ENCODE measurements at places on chromosomes 1 and 21.

DNA sequence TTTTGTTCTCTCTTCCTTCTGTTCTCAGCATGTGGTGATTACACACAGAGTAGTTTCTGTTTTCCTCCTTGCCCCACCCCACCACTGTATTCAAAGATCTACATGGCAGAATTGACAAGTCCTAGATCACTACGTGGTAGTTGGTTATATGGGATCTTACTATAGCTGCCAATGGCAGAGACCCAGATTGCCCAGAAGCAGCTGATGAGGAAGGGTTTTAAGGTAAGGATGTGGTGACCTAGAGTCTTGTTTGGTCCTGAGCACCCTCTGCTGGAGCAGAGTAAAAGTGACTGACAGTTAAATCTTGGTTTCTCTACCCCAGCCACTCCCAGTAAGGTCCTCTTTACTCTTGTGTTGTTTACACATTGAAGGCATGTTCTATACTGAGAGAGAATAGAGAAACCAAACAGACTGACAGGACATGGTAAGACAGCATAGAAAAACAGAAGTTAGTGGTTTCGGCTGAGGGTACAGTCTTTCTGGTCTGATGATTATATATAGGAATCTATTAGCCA is 22.8 kb upstream of the STRIP1 start:
- DNase-seq: peak; percentile 77

- DNase-seq: peak; percentile 18
Observed at GRCh38 chr21:39867198-39867650, at the start of gene PCP4. TSS of gene PCP4 (plus strand) at chr21:39867438. CDS start at chr21:39867502, 64 bp downstream.

GRCh38 chr21:35084869-35085268 is 35.8 kb upstream of the RUNX1 start:
- DNase-seq: peak; percentile 72

DNA sequence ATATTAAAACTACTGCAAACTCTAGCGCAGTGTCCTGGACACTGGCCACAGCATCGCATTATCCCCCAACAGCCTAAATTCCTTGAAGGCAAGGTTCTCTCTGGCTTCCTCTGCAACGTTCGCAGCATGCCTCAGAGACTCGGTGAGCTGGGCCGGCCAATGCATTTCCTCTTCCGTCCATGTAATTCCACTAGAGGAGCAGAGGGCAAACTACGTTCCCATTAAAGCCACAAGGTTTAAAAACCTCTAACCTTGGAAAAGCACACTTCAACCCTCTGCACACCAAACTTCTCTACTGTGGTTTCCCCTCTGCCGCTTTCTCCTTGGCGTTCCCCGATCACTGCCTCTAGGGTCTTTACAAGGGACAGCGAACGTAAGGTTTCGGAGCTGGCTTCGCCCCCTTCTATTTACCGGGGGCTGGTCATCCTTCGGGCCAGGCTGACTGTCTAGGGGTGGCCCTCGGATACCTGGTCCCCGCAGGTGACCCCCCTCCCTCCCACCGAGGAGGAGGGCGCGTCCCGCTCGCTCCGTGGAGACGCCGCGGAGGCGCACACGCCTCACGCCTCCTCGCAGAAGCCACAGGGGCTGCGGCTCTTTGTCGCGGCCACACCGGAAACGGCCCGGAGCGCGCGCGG is 456 bp upstream of the SMYD2 start:
- DNase-seq: peak; percentile 64

- peak; percentile 30 for DNase-seq
Observed at GRCh38 chr1:239893127-239893731, 198.5 kb upstream of the FMN2 start.

GRCh38 chr1:100799954-100800612 is 80.5 kb downstream of the VCAM1 start:
- DNase-seq: peak; percentile 11

DNA sequence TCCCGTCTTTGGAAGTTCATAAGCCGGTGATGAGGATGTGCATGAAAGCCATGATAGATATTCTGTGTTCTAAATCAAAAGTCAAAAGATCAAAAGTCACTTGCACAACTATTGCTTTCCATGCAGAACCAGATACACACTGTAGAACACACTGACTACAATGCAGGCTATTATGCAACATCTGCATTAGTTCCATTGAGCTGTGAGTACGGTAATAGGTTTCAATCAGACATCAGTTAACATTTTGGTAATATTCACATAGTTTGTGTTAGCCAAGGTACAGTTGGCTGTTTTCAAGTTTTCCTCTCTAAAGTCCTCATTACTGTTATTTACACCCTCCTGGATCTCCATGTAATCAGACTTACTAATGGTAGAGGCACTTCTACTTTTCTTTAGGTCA is 3.1 kb downstream of the KCNA2 start:
- no peak for DNase-seq

DNA sequence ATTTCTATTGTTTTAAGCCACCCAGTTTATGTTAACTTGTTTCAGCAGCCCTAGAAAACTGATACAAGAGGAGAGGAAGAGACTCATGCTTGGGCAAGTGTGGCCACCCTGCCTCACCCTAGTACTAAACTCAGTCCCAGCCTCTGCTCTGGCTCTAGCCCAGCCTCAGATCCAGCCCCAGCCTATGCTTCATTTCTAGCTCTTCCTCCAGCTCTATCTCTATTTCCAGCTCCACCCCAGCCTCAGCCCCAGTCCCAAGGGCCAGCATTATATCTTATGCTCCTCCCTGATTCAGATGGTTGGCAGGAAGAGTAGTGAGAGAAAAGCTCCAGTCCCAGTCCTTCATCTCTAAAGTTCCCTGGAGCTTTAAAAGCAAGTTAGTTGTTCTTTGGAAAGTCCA is 535.5 kb downstream of the PTPRC start:
- DNase-seq: no peak

GRCh38 chr1:218474128-218474527 is 129.0 kb downstream of the TGFB2 start:
- DNase-seq: no peak

GRCh38 chr1:165355977-165356811 is at the start of gene LMX1A:
TSS of gene LMX1A (minus strand) at chr1:165356715. CDS start at chr1:165355559, 1,156 bp downstream.
- DNase-seq: no peak

GRCh38 chr21:27426196-27426595 is 459.3 kb upstream of the ADAMTS5 start:
- no peak for DNase-seq

DNA sequence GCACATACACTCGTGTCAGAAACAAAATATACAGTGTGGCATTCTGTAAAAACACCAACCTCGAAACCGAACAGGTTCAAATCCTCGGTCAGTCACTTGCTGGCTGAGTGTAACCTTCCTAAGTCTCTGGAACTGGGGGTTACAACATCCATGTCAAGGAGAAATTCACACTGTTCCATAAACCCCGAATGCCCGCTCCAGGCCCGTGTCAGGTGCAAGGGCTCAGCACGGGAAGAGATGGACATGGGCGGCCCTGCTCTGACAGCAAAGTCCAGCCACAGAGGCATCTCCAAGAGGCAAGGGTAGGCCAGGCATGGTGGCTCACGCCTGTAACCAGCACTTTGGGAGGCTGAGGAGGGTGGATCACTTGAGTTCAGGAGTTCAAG is 79.5 kb downstream of the SLC66A1 start:
- DNase-seq: no peak

DNA sequence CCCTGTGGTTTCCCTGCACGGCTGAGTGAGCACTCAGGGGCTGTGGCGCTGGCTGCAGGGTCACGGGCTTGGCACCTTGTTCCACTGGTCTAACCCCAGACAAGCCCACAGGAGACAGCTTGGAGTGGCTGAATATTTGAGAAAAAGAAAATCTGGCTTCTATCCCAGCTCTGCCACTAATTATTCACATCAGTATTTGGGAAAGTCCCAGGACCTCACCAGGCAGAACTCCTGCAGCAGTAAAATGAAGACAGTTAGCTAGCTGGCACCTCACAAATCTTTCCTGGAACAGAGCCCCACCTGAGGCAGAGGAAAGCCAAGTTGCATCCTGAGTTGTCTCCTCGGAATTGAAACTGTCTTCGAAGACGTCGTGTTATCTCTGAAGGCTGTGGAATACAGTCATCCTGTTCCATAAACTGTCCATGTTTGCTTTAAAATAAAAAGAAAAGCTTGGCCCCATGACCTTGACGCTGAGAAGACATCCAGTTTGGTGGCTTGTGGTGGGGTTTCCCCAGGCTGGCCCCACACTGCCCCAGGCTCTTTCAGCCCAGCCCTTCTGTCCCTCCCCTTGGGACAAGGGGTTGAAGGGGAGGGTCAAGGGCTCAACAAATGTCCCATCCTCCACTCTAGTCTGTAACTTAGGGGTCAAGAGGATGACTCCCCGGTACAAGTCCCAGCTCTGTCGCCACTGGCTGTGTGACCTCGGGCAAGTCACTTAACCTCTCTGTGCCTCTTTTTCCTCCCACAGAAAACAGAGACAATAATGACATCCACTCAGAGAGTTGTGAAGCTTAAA is 93.8 kb upstream of the TMPRSS2 start:
- DNase-seq: peak; percentile 68

DNA sequence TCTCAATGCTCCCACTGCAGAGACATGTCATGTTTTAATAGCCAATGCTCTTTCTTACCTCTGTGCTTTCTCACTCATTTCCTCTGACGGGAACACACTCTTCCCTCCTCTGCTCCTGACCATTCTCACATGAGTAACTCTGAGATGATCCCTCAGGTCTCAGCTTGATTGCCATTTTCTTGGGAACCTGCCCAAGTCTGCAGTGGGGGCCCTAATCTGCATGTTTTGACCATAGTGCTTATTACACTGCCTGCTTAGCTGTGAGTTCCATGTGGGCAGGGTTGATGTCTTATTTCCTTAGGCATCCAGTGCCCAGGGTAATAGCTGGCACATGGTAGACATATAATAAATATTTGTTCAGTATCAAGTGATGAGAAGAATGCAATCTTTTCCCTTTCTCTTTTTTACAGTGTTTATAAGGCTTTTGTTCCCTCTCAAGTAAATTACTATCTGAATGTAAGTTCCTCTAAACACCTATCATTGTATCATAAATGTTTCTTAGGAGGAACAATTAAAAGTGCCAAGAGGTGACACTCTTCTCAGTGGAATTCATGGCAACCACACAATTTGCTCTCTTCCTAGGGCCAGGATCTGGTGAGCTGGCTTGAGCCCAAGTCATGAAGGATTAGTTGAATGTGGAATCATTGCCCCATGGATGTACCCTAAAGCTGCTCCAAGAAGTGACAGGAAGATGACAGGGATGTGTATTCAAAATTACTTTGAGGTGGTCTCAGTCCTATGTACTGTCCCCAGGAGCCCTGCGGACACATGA is 485.4 kb upstream of the USP24 start:
- no peak for DNase-seq

DNA sequence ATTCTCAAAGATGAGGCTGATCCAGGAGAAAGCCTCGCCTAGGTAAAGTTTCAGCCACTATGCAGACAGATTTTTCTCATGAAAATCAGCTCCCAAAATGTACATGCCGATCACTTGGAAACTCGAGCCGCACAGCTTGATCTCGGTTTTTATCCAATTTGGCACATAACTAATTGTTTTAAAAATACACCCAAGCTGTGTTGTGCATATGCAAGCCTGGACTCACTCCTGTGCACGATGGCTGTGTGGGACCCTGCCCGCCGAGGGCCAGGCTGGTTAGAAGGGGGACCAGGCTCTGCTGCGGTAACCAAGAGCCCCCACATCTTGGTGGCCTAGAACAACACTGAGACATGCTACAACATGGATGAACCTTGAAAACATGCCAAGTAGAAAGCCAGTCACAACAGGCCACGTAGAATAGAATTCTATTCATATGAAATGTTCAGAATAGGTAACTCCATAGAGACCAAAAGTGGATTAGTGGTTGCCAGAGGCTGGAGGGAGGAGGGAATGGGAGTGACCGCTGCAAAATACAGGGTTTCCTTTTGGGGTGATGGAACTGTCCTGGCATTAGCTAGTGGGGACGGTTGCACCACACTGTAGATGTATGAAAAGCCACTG is 16.1 kb upstream of the LDLRAP1 start:
- DNase-seq: no peak

Measured in renal cortical epithelial cell (primary cell).